ENCODE measurements at places on chromosomes 1 and 21. TPM values are rescaled to one million over a fixed set of nuclear protein-coding genes. Genes with fewer than 3 reads are reported as not detected.

The LDLRAD1 gene
- total RNA-seq: not detected

The CDKN2C gene
- 24.5 TPM for total RNA-seq

The KRTAP12-4 gene
- not detected for total RNA-seq

The C1orf116 gene
- total RNA-seq: not detected

The POU3F1 gene
- not detected for total RNA-seq

The ZNF648 gene
- under 0.01 TPM for total RNA-seq

The FMO5 gene
- total RNA-seq: 0.44 TPM

The BMP8B gene
- total RNA-seq: 0.14 TPM

The MCOLN3 gene
- total RNA-seq: 0.29 TPM

Measured in placental pericyte (primary cell).